ENCODE measurements at places on chromosomes 7 and 10. TPM values are rescaled to one million over a fixed set of nuclear protein-coding genes. Genes with fewer than 3 reads are reported as not detected.

DNA sequence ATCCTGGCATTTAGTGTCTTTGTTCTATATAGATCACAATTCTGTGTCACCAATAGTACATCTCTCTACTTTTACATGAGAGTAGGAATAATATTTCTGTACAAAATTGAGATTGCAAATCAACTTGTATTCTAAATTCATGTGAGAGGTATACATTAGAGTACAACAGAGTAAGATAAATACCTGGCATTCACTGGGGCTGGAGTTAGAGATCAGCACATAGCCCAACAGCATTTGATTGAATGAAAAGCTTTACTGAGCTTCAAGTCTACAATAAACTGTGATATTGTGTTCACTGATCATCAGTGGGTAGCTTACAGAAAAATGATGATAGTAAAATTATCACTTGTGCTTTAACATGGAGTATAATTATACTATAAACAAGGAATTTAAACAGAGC, 1114.7 kb downstream of the REEP3 start:
- DNase-seq, result no peak

Gene PDAP1
- 288 TPM for polyA plus RNA-seq

Gene MRC1
- 0.01 TPM for polyA plus RNA-seq

DNA sequence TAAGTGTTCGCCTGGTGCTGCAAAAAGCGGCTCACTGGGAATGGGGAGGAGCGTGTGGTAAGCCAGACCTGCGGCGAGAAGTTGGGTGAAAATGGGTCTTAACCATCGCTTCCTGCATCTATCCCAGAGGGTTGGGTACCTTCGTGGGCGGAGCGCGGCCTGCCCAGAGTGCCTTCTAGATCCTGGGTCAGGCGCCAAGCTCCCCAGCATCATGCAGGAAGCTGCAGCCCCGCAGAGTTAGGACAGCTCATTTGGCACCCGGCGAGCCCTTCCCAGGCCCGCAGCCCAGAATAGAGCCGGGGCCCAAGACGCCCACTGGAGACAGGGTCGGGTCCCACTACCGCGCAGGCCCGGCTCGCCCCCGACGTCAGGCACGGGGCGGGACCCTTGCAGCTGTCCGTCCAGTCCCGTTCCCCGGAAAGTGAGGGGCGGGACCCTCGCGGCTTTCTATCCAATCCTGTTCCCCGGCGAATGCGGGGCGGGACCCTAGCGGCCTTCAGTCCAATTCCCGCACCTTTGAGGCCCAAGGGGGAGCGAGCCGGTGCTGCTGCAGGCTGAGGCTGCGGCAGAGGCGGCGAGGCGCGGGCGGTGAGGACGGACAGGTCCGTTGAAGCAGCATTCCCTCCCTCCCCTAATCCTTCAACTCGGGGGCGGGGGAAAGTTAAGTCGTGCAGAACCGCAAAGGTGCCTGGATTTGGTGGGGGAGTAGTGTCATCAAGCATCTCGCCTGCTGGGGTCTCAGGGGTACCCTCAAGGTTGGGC, at the start of gene CROT:
TSS of gene CROT (plus strand) at position 499 of the 762 bp plus-strand sequence. CDS start 3,405 bp downstream, outside the sequence.
- DNase-seq, result peak; percentile 88

GRCh38 chr10:241451-241850, 106.2 kb downstream of the ZMYND11 start:
- DNase-seq, result no peak

- no peak for DNase-seq
Measured at GRCh38 chr7:117412946-117413559, 14.2 kb downstream of the ASZ1 start.

Measured in foreskin keratinocyte (primary cell).